ENCODE measurements at places on chromosomes 13 and 19.

DNA sequence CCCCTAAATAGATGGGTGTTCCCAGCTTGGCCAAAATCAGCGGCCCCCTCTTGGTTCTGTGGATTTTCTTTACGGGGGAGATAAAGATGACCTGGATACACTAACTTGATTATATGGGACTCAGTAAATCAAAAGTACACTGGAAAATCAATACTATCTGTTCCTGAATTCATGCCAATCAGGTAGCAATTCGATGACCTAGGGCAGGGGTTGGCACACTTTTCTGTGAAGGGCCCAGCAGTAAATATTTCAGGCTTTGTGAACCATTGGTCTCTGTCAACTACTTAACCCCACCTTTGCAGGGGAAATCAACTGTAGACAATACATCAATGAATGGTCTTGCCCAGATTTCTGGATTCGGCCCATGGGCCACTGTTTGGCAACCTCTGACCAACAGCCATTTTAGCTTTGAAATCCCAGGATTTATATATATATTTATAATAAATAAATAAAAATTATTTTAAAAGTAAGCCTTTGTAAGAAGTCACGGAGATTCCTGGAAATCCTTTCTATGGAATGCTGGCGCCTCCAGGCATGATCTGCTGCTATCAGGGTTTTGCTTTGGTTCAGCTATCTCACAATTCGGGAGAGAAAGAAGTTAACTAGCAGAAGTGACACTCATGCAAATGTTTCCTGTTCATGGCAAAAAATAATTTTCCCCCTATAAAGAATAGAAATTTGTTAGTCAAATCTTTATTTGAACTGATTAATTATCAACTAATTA is 32.8 kb downstream of the SLC15A1 start:
- DNase-seq, result no peak

DNA sequence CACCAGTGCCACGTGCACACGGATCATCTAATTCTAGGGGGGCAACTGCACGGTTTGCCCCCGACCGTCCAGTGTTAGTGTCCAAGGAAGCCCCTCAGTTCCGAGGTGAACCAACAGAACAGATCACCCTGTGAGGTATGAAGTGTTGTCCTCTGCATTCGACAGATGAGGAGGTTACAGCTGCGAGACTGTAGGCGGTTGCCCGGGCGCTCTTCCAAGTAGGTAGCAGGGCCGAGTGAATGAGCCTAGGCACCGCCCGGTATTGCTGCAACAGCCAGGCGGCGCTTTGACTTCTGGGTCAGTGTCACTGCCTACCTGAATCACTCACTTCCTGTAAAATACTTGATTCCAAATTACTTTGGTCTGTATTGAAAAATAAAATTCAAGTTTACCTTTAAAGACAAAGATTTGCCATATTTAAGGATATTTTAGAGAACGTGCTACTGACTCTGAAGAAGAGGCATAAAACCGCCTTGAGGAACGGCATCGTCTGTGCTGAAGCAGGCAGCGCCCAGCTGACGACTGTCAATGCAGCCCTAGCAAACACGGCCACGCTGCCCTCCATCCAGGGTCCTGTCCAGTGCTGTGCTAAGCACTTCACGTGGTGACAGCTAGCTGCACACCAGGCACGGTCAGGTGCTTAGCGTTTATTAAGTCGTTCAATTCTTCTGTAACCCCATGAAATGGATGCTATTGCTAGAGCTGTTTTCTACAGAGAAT is 19.3 kb upstream of the RASA3 start:
- no peak for DNase-seq

GRCh38 chr13:49610176-49610575 is 18.1 kb upstream of the ARL11 start:
- no peak for DNase-seq

DNA sequence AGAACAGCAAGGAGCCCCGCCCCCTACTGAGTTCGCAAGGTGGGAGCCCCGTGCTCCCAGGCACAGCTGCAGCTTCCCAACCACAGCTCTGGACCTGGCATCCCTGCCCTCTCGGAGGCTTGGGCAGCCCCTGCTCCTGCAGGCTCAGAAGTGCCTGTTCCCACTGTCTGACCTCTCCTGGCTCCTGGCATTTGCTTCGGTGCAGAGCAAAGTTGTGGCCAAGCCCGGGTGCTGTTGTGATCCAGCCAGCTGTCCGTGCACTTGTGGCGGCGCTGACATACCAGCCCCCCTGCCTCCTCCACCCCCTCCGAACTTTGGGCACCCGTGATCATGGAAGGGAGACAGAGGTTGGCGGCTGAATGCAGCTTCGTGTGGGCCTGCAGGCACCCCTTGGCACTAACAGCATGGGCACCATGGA is 1386.8 kb downstream of the PCDH9 start:
- no peak for DNase-seq

- DNase-seq, result no peak
Measured at GRCh38 chr13:52034616-52035226, 10.2 kb downstream of the UTP14C start.

DNA sequence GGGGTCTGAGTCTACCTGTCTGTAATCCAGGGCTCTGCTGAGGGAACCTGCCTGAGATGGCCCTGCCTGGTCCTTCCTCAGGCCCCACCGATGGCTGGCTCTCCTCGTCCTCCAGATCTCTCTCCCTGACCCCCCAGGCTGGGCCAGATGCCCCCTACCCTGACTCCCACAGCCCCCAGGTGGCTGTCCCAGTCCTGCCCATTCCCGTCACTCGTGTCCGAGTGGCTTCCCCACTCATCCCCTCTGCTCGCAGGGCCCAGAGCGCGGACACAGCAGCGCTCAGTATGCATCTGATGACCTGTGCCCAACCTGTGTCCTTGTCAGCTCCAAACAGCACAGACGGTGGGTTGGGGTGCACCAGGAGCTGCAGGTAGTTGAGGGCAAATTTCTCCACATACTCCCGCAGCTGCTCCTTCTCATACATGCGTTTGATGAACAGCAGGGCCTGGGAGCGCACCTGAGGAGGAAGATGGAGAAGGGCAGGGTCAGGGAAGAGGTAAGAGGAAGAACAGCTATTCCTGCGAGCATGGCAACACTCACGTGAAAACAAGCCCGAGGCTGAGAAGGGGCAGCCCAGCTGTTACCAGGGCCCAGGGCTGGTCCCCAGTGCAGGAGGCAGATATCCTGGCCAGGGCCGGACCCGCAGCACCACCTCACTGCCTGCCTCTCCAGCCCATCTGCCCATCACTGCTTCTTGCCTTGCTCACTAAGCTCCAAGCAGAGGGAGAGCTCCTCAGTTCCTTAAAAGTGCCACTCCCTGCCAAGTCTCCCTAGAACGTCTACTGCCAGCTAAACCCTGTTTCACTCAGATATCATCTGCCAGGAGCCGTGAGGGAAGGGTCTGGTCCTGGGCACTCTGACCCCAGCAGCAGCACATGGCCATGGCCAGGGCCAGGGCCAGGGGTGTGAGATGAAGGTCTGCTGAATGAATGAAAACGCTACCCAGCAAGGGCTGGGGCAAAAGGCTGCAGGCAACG is 11.1 kb upstream of the RSPH6A start:
- DNase-seq, result no peak

DNA sequence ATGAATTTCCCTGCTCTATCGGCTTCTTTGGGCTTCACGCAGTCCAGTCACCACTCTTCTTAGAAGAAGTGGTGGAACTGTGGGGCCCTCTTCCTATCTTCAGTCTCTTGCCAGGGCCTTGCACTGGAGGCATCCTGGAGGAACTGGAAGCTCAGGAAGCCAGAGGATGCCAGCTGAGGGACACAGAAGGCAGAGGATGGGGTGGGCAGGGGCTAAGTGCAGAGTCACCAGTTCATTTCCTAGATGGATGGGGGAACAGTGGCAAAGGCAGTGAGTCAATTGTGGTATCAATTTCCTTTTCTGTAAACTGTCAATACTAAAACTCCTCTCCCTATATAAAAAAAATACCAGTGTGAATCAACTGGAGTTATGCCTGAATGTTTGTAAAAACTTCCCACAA is 419.7 kb downstream of the KLF12 start:
- no peak for DNase-seq

DNA sequence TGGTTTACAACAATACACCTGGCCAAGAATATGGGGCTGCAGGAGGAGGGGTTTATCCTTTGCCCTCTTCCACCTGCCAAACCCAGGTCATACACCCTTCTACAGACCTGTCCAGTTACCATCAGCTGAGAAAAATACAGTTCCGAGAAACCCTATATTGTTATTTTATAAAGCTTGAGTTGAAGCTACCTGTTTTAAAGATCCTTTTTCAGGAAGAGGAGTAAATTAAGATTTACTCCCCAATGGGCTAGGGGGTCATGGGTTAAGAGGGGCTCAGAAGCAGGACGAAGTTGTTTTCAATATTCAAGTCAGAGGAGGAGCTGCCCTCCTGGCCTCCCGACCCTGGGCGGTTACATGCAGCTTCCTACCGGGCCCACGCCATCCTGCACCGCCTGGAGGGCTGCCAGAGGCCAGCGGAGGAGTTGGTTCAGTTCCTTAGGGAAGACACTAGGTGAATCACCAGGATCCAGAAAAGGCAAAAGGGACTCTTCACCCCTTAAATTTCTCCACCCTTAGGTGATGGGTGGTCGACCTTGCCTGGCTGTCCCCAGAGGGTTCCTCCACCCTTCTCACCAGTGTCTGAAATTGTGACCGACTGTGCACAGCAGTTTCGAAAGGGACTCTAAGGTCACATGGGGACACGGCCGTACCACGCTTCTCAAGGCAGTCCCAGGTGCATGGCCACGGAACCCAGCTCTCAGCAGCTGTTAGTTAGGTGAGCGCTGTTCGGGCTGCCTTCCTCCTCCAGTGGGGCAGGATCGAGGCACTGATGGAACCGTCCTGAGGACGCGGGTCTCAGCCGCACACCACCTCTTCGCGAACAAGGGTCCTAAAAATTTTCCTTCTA is 1.2 kb downstream of the GJB2 start:
- DNase-seq, result no peak

GRCh38 chr19:11710313-11710712 is 28.4 kb downstream of the ZNF823 start:
- no peak for DNase-seq

DNA sequence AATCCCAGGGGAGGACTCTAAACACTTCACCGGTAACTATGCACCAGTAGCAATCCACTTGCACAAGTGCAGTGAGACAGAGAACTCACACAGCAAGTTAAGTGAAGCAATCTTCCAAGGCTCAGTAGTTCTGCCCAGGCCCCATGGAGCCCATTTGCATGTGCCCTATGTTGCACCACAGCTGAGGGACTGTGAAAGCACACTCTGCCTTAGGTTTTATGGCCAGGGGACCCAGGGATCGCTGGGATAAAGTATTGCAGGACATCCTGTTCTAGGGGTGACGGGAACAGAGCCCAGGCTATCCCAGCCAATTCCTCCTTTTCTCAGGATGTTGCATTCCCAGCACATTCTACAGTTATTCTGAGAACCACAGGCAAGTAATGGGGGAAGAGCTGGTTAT is 6.0 kb upstream of the AMER2 start:
- DNase-seq, result no peak

DNA sequence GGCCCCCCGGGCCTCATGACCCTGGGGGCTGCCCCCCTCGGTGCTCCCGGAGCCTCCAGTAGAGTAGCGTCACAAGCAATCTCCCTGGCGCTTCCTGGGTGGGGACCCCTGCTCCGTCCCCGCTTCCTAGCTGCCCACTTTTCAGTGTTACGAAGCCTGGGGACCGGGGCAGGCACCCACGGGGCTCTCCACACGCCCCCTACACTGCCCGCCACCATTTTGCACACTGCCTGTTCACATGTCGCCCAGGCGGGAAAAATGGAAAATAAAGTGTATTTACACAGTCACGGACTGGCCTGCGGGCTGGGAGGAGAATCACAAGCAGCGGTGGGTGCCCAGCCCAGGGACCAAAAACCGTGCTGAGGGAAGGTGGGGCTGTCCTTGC is 9.5 kb downstream of the PRR36 start:
- DNase-seq, result no peak

GRCh38 chr19:41990615-41991014 is 3.4 kb downstream of the ATP1A3 start:
- DNase-seq, result no peak

GRCh38 chr13:51724721-51725120 is 79.2 kb downstream of the DHRS12 start:
- no peak for DNase-seq

- DNase-seq, result no peak
Measured at GRCh38 chr13:36377826-36378468, 31.8 kb upstream of the SPART start.

- DNase-seq, result no peak
Measured at GRCh38 chr13:46278474-46278873, 66.7 kb downstream of the LRRC63 start.

DNA sequence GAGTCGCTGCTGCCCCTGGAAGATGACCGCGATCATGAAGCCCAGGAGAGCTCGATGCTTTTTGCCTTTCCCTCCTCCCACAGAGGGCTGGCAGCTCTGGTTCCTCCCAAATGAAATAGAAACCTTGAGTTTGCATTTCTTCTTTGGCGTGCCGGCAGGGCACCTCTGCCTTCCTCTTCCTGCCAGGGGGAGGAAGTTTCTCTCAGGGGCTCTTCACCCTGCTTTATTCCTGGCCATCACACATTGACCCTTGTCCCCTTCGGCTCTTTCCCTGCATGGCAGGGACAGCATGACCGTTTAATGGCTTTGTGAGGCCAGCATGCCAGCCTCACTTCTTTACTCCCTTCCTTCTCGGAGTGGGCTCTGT is 47.9 kb downstream of the ACTN4 start:
- DNase-seq, result no peak

GRCh38 chr13:97639236-97639635 is 205.3 kb downstream of the RAP2A start:
- DNase-seq, result no peak

DNA sequence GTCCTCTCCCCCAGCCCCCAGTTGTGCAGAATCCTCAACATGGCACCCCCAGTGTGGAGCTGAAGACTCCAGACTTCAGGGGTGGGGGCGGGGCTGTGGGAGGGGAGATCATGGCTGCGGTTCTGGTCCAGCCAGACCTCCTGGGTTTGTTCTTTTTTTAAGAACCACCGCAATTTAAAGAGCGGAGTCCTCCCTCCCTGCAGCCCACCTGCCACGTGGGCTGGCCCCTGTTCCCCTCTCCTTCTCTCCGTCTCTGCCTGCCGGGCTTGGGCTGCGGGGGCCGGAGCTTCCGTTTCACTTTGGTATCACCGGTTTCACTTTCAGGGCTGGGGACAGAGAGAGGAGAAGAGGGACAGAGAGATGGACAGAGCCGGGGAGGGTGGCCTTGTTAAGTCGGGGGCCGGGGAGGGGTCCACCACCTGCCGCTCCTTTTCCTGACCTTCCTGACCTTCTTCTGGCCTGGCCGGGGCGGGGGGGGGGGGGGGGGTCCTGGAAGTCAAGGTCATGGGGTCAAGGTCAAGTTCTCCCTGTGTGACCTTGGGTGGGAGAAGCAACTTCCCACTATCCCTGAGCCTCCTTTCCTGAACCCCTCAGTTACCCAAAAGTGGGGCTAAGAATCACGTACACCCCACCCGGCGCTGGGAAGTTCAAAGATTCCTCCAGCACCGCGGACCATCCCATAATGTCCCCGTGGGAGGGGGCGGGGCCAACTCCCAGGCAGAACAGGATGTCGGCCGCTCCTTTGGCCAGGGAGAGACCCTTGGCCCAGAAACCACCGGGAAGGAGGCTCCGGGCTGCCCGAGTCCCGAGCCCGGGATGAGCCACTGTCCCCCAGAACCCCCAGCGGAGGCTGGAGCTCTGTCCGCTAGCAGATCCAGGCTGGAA is 11.3 kb upstream of the ZBTB7A start:
- DNase-seq, result peak; percentile 69

Data from right forelimb (tissue), 1 donor.